Heart right ventricle (tissue), 16 donors: ENCODE measurements at places on chromosomes 2 and 18. TPM values are rescaled to one million over a fixed set of nuclear protein-coding genes. Genes with fewer than 3 reads are reported as not detected.

PIGN gene
- polyA plus RNA-seq, result 4.4 TPM

GRCh38 chr2:144481666-144482065 lies 38.3 kb downstream of the ZEB2 start:
- no peak for DNase-seq

DNA sequence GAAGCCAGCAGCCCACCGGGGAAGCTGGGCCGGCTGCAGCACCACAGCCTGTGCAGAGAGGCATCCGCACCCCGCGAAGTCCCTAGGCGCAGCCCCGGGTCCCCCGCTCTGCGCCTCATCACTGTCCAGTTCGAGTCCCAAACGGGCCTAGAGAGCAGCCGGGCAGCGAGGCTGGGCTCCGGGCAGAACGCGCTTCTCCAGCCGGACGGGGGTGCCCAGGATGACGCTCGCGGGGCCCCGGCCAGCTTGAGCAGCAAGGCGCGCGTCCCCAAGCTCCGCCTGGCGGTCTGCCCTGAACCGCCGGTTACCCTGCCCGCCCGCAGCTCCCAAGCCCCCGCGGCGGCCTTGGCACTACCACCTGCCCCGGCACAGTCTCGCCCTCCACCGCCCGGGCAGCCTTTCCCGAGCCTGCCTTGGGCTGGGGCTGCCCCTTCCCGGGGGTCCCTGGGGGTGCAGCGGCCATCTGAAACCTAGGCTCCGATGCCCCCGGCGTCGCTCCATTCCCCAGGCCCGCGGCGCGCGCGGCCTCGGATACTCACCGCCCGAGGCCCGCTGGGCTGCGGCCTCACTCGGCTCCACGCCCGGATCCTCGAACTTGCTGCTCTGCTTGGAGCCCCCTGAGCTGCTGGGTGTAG lies 591 bp downstream of the SLC16A14 start:
- DNase-seq, result peak; percentile 40

CRYGC gene
- polyA plus RNA-seq, result not detected

ECEL1 gene
- polyA plus RNA-seq, result 1.5 TPM

GRCh38 chr2:191125646-191126045 lies 25.1 kb downstream of the STAT4 start:
- DNase-seq, result no peak

GRCh38 chr2:77552956-77553355 lies 30.8 kb upstream of the LRRTM4 start:
- no peak for DNase-seq

C1QL2 gene
- polyA plus RNA-seq, result 0.03 TPM

GRCh38 chr2:73301636-73302035 lies 8.3 kb upstream of the EGR4 start:
- DNase-seq, result no peak

CHRND gene
- not detected for polyA plus RNA-seq

DNA sequence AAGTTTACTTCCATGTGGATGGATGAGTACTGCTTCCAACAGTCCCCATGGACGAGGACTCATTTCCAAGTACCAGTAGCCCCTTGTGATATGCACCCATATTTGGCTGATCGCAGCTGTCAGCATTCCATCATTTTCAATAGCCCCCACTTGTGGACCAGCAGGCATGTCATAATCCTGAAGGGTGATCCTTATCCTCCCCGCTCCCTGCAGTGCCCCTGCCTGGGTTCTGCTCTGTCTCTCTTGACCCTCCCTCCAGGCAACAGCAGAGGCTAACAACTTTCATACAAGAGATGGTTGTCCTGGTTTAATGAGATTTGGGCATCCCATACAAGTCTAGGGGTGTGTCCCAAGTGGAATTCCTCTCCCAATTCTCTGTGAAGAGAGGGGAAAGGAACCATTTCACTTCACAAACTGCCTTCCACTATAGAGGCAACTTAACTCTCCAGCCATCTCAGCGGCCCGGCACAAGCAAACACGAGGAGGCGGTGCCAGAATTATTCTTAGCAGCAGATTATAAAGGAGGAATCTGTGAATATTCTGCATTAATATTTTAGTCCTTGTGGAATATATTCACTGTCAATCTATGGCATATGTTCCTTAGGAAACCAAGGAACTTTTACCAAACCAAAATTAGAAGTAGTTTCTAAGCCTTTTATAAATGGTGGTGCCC lies 110.7 kb downstream of the RTN4 start:
- DNase-seq, result no peak

DNA sequence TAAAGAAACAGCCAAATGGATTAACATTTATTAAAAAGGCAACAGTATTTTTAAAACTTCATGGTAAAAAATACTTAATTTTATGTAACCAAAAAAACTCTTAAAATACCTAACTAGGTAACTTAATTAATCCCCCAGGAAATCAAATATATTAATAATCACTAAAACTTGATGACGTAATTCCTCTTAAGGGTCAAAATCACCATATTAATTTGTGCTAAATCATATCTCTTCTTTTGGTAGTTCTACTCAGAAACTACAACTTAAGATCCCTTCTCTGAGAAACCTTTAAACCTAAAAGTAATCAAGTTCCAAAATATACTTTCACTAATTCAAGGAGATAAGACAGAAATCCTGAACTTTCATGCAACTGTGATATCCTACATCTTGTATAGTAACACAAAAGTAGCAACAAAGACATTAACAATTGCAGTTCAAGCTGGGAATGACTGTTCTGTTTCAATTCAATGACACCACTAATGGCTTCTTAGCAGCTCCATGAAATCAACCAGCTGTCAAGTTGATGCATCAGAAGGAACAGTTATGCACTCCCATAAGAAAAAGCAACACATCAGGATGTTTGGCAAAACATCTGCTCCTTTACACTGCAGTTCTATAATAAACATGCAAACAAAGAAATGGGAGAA lies 4.0 kb downstream of the BAZ2B start:
- no peak for DNase-seq

MERTK gene
- polyA plus RNA-seq, result 4.5 TPM

POTEI gene
- not detected for polyA plus RNA-seq

DNA sequence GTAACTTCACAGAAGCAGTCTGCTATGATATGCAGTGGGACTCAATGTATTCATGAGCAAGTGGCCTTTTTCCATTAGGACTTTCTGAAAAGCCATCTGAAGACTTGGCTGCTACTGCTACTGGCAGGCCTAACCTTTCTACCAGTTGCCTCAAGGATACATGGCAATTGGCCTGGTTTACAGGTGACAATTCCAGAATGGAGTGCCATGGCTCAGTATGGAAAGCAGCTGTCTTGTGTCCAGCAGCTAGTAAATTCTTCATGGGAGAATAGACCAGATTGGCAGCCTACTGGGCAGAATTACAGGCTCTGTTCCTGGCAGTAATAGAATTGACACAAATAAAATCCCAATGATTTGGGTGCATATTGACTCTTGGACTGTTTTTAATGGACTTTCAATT lies 12.6 kb upstream of the TMX3 start:
- DNase-seq, result no peak

DNA sequence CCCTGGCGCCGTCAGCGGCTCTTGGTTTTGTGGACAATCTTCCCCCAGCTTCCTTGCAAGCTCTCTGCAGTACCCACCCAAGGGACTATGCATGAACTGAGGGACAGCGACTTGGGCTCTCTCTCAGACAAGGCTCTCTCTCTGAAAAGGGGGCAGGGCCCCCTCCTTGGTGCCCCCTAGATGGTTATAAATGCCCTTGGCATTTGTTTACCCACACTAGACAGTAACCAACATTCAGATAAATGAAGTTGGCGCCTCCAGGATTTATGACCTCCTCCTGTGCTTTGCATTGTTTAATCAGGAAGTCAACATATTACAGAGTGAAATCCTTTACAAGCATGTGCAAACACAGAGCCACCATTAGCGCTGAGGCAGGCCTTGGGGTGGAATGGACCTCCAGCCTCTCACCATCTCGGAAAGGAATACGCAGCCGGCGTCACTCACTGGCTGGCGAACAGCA lies 547.4 kb upstream of the ID2 start:
- DNase-seq, result no peak

PTRHD1 gene
- 19.6 TPM for polyA plus RNA-seq

KRTCAP3 gene
- polyA plus RNA-seq, result 0.23 TPM

OTOS gene
- polyA plus RNA-seq, result not detected

GRCh38 chr2:161068670-161069069 lies 91.6 kb upstream of the TANK start:
- DNase-seq, result no peak

- DNase-seq, result no peak
These were observed 11.4 kb upstream of the ARHGAP25 start for GRCh38 chr2:68723181-68723580.

GRCh38 chr2:121360566-121361300 lies 75.7 kb upstream of the TFCP2L1 start:
- no peak for DNase-seq

- DNase-seq, result no peak
These were observed 541.5 kb upstream of the NETO1 start for GRCh38 chr18:73409242-73409641.

- DNase-seq, result no peak
These were observed 62.8 kb downstream of the AGFG1 start for GRCh38 chr2:227534714-227535113.

NEU2 gene
- not detected for polyA plus RNA-seq

- DNase-seq, result no peak
These were observed 70.2 kb upstream of the ID2 start for GRCh38 chr2:8611700-8612099.

GRCh38 chr2:239727776-239728600 lies 297.2 kb downstream of the NDUFA10 start:
- peak; percentile 29 for DNase-seq

DNA sequence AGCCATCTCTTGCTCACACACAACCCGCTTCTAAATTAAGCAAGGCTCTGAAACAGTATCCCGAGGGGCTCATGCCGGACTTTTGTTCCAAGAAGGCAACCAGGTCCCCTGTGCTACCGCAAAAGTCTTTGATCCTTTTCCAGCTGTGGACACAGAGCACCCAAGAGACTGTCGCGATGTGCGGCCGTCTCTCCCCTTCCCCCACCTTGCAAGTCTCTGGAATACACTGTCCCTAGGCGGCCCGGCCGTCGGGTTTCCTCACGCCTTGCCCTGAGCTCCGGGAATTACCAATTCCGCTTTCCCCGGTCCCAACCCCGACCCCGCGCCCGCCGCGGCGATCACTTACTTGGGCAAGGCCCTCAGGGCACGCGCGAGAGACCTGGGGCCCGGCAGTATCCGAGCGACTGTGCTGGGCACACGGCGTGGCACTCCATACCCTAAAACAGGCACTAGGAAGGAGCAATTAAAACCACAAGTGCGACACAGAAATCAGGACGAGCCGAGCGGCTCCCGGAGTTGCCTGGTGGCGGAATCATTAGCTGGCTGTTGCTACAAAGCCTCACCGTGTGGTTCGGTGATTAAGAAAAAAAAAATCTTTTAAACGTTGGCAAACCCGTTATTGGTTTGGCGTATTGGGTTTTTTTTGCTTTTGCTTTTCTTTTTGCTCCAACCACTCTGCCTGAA lies 2.2 kb upstream of the DLX1 start:
- DNase-seq, result no peak

DNA sequence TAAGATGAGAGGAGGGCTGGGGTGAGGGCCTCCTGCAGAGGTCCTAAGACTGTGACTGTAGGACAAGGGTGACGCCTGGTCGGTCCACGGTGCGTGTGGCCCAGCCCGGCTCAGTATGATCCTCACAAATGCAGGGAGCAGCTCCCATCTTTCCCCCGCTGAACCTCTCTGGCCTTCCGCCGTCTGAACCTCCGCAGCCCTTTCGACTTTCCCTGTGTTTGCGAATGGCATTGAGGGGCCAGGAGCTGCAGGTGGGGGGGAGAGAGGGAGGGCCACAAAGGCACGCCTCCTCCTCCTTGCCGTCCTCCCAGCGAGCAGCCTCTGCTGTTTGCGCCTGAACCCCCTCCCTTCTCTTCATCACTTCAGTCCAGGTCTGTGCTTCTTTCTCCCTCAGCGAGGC lies 68.6 kb upstream of the PXDN start:
- DNase-seq, result no peak

- no peak for DNase-seq
These were observed 513.4 kb downstream of the TNS1 start for GRCh38 chr2:217489145-217489960.

- DNase-seq, result no peak
These were observed 174.2 kb upstream of the LHCGR start for GRCh38 chr2:48929571-48930301.

DNA sequence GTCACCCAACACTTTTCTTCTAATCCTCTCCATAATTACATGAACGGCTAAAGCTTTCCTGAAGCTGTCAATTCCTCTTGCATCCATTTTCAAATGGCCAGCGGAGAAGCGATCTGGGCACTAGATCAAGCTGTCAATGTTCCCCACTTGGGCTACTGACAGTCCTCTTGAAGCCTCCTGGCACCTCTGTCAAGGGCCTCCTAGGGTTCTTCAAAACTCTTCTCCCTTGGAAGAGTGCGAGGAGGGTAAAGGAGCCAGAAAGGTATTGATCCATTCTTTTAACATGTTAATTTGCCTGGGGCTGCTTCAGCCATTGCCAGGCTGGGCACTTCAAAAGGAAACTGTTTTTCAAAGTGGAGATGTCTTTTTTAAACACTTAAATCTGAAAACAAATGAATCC lies 19.8 kb downstream of the EPHA4 start:
- DNase-seq, result no peak

ZC3H6 gene
- polyA plus RNA-seq, result 16.8 TPM

GRCh38 chr2:166960702-166961270 lies 72.5 kb downstream of the XIRP2 start:
- DNase-seq, result no peak

- no peak for DNase-seq
These were observed 136.1 kb downstream of the ICOS start for GRCh38 chr2:204072443-204073324.

ZAP70 gene
- 0.61 TPM for polyA plus RNA-seq

SEPTIN10 gene
- 21.6 TPM for polyA plus RNA-seq

XDH gene
- polyA plus RNA-seq, result not detected

DNA sequence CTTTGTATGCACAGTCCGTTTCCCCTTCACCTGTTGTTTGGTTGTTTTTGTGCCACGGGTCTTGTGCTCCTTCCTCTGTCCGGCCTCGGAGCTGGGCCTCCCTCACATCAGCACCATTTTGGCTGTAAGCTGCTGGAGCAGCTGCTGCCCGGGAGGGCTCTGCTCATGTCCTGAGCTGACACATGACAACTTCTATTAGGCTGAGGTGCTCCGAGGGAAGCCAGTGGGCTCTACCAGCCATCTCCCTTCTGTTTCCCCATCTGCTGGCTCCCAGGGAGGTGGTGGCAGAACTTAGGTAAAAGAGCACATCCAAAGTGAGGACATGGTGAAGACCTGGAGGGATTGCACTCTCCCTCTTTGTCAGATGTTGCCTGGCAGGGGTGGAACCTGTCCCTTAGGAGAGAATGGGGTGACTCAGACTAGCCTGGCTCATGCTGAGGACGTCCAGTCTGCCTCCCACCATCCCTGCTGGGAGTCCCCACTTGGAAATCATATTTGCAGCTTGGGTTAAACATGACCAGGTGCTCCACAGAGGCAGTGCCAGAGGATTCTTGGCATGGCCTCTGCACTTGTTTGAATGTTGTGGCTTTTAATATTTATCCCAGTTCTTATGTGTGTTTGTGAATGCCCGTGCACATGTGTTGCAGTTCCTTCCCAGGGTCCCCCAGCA lies 49.8 kb upstream of the TNP1 start:
- no peak for DNase-seq
